ENCODE measurements at places on chromosomes 1 and 21. TPM values are rescaled to one million over a fixed set of nuclear protein-coding genes. Genes with fewer than 3 reads are reported as not detected.

The DCDC2B gene
- not detected for total RNA-seq

DNA sequence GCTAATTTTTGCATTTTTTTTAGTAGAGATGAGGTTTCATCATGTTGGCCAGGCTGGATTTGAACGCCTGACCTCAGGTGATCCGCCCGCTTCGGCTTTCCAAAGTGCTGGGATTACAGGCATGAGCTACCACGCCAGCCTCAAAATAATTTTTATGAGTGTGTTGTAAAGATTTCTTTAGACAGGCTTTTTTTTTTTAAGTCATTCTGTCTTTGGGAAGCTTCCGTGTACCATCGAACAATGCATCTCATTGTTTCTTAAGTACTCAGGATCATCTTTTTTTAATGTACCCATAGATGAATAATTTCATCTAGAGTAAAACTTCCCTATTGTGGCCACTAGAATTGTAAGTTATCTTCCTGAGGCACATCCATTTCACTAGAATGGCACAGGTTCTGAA lies 19.6 kb upstream of the SDC3 start:
- no peak for ATAC-seq

DNA sequence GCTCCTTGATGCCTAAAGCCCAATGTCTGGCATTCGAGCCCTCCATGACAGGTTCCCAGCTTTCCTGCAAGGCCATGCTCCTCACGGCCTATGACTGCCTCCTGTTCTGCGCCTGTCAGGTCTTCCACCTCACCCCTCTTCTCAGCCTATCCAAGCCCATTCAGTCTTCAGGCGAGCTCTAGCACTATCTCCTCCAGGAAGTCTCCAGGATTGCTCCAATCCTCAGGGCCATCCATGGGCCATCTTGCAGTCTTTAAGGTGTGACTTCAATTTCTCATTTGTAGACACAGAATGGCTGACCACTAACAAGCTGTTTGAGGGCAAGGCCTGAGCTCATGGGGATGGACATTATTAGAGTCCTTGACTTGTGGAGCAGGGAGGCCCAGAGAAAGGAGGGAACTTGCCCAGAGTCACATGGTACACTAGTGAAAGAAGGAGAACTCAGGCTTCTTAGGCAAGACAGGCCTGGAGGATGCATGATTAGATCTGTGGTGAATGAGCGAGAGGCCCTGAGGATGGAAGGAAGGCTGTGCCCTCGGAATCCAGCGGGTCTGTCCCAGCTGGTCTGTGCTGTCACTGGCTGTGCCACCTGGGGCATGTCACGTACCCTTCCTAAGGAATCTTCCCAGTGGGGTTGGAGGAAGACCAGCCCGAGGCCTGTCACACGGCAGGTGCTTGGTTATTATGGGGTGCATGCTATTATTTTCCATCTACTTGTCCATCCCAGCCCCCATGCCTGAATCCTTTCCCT lies 1.2 kb upstream of the ACOT11 start:
- ATAC-seq, result no peak

DNA sequence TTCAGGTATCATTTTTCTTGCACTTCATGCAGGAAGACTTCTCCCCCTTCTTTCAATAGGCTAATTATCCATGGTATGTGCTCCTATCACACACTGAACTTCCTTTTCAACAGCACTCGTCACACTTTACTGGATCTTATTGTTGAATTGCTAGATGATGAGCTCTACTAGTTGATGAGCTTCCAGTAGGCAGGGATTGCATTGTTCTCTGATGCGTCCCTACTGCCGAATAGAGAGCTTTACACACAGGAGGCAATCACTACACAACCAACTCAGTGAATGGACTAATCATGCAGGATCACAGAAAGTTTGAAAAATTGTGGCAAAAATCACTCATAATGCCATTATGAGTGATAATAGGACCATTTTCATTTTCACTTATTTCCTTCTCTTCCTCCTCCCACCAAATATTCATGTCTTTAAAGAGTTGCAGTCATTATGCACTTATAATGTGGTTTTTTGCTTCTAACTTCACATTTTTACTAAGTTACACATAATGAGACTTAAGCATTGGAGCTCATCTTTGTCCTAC lies 128.1 kb upstream of the ZNF648 start:
- no peak for ATAC-seq

DNA sequence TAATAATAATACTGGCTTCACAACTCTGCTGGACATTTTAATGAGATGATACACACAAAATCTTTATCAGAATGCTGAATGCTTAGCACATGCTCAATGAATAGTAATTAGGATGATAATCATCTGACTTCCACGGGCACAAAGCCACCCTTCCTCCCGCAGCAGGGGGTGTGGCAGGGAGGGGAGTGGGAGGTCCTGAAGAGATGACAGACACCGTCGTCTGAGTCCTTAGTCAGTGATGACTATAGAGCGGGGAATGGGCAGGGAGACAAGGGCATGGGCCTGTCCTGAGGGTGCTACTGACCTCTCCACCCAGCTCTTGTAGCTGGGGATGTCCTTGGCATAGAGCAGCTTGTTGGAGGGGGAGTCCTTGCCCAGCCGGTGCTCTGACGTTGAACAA lies 117.6 kb upstream of the CD34 start:
- ATAC-seq, result no peak

GRCh38 chr1:26191739-26192138 lies 1.3 kb downstream of the CATSPER4 start:
- no peak for ATAC-seq

The TINAGL1 gene
- 15.9 TPM for total RNA-seq

- peak; percentile 69 for ATAC-seq
Measured at GRCh38 chr1:160046494-160047110, 14.8 kb upstream of the PIGM start.

The NUDT17 gene
- total RNA-seq, result 1.7 TPM

DNA sequence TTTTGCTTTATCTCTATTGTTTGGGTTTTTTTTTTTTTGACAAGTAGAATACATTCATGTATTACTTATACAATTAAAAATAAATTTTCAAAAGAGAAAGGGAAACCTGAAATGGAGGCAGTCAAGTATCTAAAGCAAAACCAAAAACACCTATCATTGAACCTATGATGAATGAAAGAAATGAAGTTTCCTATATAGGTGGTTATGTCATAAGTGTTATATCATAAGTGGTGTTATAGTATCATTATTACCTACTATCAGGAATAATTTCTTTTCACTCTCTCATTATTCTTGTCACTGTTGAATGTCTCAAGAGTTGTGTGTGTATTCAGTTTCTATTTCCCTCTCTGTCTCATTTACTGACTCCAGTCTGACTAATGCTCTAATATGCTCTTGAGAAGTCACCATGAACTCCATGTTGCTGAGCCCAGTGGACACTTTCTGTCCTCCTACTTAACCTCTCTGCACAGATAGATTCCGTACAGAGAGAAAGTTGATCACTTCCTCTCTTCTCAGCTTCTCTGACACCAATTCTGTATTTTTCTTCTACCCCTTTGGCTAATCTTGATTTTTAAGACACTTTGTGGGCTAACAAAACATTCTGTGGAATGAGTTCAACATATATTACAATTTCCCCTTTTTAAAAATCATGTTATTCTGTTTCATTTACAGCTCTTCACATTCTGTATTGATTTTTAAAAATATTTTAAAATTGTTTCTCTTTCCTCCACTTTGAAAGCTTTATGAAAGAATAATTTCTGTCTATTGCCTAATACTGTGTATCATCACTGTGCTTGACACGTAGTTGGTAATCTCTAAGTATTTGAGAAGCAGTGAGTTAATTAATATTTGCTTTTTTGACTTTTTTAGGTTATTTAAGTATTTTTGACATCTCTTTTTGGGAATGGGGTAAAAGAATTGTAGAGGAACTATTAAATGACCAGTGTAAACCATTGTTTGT lies 50.1 kb downstream of the RASAL2 start:
- peak; percentile 70 for ATAC-seq

The GOLT1A gene
- not detected for total RNA-seq

DNA sequence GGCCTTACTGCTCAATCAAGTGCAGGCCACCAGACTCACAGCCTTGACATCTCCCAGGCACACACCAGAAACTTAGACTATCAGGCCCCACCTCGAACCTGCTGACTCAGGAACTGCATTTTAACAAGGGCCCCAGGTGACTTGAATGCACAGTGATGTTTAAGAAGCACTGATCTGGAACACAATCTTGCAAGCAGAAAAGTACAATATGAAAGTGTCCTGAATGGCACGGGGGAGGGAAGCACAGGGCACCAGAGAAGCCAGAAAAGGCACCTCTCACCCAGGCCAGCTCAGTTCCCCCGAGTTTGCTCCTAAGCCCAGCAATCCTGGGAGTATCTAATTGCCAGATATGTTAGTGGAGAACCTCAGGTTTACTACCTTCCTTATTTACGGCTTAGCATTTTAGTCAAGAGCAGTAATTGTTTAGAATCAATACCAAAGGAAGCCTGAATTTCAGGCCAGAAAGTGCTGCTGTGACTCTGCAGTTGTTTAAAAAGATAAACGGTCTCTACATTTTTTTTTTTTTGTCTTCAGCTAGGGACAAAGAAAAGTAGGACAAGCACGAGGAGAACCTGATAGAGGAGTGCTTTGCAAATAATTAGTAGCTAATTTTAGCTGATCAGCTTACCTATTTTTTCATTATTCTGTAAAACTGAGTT lies 50.9 kb upstream of the CDC42BPA start:
- ATAC-seq, result no peak

DNA sequence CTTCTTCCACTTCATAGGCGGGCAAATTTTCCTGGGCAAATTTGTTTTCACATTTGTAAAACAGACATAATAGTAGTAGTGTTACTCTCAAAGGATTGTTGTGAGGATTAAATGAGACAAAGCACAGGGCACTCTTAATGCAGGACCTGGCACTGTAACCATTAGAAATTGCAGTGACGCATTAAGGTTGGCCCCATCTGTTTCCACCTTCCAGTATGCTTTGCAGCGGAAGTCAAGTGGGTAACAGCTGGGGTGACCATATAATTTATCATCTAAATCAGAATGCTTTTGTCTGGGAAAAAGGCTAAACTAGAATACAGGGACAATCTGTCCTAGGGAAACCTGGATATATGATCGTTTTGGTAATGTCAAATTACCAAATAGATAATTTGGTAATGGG lies 132.5 kb upstream of the CACHD1 start:
- ATAC-seq, result no peak

The FPGT gene
- total RNA-seq, result 15.2 TPM

DNA sequence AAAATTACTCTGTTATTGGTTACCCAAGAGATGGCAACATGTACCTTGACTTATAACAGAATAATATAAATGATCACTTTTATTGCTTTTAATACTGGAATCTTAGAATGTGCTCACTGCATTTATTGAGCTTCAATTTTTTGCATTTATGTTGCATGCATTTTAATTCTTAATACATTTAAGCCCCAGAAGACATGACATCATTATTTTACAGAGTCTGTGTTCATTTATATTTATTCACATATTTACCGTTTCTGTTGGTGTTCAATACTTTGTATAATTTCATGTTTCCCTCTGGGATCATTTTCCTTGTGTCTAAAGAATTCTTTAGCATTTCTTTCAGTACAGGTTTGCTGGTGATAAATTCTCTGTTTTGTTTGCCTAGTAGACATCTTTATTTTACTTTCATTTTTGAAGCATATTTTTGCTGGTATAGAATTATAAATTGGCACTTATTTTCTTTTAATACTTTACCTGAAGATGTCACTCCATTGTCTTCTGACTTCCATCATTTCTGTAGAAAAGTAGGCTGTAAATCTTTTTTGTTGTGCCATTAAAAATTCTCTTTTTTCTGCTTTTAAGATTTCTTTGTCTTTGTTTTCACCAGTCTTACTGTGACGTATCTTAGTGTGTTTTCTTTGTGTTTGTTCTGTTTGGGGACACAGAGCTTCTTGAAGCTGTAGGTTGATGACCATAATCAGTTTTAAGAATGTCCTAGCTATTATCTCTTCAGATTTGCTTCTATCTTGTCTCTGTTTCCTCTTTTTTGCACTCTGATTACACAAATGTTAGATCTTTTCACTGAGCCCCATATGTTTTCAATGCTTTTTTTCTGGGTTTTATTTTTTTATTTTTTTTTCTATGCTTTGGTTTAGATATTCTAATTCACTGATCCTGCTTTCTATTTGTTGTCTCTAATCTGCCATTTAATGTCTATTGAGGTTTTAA lies 26.9 kb downstream of the DISP3 start:
- ATAC-seq, result no peak

The FMO1 gene
- total RNA-seq, result 1.8 TPM

DNA sequence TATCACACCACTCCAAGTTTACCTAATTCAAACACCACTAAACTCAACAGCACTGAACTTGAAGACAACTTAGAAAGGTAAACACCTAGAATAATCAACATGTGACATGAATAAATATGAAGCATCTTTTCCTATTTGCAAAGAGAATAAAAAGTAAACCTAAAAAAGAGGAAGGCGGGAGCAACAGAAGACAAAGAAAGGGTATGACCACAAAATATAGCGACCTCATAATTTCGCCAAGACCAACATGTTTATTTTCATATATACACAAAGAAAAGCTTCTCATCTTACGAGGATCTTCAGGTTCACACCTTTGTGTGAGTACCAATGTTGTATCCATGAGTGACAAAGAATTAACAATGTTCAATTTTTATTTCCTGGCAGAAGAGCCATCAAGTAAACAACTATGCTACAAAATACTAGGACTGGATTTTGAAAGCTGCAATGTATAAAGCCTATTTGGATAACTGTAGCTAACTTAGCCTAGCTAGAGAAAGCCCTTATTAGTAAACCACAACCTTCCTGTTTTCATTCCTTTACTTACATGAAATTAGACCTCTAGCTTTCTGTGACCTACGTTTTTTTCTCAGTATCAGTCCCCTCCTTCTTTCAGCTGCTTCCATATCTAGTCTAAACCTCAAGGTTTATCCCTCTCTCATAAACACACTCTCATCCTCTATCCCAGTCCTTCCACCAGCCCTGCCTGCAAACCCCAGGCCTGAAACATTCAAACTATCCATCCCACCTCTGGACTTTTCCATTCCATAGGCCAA lies 21.3 kb upstream of the PHTF1 start:
- ATAC-seq, result no peak

GRCh38 chr1:217059401-217059800 lies 336.2 kb upstream of the ESRRG start:
- no peak for ATAC-seq

The BSND gene
- total RNA-seq, result not detected

GRCh38 chr1:216081445-216081844 lies 341.8 kb downstream of the USH2A start:
- no peak for ATAC-seq

- no peak for ATAC-seq
Measured at GRCh38 chr1:117824616-117825015, 104.8 kb downstream of the GDAP2 start.

DNA sequence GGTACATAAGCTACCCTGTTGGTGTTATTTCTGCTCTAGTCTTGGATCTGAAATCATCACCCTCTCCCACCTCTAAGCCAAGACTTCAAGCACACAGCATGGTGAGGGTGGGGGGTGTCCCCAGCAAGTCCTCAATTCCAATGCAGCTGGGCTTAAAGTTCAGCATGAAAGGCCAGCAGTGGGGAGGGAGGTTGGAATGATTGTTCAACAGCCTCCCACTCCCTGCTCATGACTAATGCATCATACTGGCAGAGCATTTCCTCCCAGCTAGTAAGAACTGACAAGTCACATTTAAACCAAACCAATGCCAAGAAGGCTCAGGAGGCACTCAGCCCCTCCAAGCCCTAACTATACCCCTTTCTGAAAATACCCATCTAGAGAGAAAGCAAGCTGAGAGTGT lies 50.1 kb downstream of the TIAM1 start:
- peak; percentile 82 for ATAC-seq
